ENCODE measurements at places on chromosomes 12 and 14.

DNA sequence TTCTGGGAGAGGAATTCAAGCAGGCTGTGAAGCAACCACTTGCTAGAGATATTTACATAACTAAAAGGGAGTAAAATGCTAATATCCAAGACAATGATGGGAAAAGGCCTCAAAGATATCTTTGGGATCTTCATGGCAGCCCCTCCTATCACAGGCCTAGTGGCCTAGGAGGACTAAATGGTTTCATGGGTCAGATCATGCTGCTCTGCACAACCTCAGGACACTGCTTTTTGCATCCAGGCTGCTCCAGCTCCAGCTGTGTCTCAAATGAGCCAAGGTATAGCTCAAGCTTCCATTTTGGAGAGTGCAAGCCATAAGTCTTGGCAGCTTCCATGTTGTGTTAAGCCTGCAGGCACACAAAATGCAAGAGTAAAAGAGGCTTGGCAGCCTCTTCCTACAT is 195.6 kb upstream of the SSTR1 start:
- no peaks in the 10 kb centered on the region for H3K27me3 ChIP-seq
- no peaks in the 10 kb centered on the region for H3K36me3 ChIP-seq
- no peak for DNase-seq

GRCh38 chr14:70811578-70811977 is 2.3 kb upstream of the MAP3K9 start:
- H3K27me3 ChIP-seq, result no peaks in the 10 kb centered on the region
- H3K36me3 ChIP-seq, result no peaks in the 10 kb centered on the region

GRCh38 chr12:96327889-96328288 is 72.3 kb downstream of the CDK17 start:
- H3K27ac ChIP-seq, result no peak overlapping the region
- H3K36me3 ChIP-seq, result peaks cover 7% of the 10 kb centered on the region
- DNase-seq, result no peak
- peaks cover 47% of the 10 kb centered on the region for H3K4me1 ChIP-seq
- no peak overlapping the region for H3K4me3 ChIP-seq

GRCh38 chr14:84544486-84545131 is 985.3 kb upstream of the FLRT2 start:
- no peaks in the 10 kb centered on the region for H3K27me3 ChIP-seq
- H3K36me3 ChIP-seq, result no peaks in the 10 kb centered on the region
- H3K4me3 ChIP-seq, result no peak overlapping the region

DNA sequence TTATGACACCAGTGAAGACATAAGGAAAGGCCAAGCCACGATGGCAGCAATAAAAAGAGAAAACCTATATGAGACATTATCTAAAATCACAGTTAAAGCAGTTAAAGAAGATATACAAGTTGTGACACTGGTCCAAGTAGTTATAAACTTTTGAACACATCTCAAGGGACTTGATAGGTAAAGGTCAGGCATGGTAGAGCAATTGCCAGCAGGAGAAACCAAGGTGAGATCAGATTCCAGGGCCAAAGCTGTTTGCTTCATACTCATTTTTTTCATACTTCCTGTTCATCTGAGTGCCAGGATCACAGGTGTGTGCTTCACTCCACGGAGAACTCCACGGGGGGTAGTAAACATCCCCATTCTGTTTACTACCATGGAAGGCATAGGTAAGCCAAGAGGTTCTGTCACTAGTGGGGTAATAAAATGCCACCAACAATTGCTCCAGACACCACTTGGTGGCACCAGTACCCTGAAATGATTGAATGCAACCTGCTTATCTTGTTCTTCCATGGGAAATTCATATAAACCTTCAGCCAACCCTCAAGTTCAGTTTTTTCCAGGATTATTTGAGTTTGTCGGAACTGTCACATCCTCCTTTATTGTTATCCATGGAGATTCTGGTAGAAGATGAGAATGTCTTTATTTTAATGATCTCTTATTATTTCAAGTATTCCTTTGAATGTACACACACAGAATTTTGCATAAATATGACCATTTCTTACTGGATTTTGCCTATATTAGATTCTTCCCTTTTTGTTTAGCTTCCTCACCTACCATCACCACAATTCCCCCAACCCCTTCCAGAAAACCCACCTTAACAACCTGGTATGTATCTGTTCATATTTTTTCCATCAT is 59.2 kb upstream of the TSPAN8 start:
- no peaks in the 10 kb centered on the region for H3K36me3 ChIP-seq
- no peaks in the 10 kb centered on the region for H3K4me1 ChIP-seq
- no peak overlapping the region for H3K4me3 ChIP-seq
- H3K27ac ChIP-seq, result no peak overlapping the region
- no peaks in the 10 kb centered on the region for H3K27me3 ChIP-seq
- no peak for DNase-seq

DNA sequence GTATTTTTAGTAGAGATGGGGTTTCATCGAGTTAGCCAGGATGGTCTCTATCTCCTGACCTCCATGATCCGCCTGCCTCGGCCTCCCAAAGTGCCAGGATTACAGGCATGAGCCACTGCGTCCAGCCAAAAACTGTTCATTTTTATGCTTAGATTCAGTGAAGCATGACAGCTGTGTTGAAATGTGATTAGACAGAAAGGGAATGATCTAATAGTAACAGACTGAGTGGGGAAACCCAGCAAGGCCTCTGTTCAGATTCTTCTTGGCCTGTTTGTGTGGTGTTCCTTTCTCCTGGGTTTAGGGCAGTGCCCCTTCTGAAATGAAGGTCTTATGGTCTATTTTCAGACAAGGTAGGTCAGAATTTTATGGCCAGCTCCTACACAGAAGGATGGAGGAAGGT is 11.8 kb upstream of the ABCD4 start:
- no peaks in the 10 kb centered on the region for H3K4me1 ChIP-seq
- H3K27ac ChIP-seq, result no peak overlapping the region
- no peak for DNase-seq
- no peak overlapping the region for H3K4me3 ChIP-seq
- H3K36me3 ChIP-seq, result no peaks in the 10 kb centered on the region

- peak; percentile 60 for DNase-seq
- H3K4me3 ChIP-seq, result no peak overlapping the region
- no peaks in the 10 kb centered on the region for H3K27me3 ChIP-seq
- no peaks in the 10 kb centered on the region for H3K4me1 ChIP-seq
Observed at GRCh38 chr12:54603173-54603814, 14.8 kb upstream of the PPP1R1A start.

DNA sequence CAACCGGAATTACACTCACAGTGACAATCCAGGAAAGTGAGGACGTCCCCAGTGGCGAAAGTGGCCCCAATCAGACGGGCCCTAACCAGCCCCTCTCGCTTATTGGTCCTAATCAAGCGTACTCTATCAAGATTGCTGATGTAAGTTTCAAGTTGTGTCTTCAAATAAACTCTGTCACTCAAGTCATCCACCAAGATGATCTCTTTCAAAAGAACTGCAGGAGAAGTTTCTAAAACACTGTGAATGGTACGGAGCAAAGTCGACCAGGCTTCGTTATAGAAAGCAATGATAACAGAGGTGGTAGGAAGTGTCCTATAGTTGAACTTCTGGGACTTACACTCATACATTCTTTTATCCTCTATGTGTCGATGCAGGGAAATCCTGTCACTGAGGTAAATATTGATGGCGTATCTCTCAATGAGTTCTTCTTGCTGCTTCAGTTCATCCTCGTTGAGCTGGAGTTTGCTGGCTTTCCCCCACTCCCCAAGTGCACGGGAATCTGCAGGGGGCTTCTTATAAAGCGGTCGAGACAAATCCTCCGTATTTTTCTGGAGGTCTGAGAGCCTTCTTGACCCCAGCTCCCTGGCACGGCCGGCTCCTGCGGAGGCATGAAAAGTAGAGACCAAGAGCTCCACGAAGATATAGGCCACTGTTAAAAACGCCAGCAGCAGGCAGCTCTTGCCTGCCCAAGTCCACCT is 604 bp downstream of the GALNT4 start:
- H3K4me3 ChIP-seq, result peak overlapping the region; percentile 72
- peak; percentile 5 for DNase-seq
- no peaks in the 10 kb centered on the region for H3K27me3 ChIP-seq
- H3K27ac ChIP-seq, result peak overlapping the region; percentile 87

DNA sequence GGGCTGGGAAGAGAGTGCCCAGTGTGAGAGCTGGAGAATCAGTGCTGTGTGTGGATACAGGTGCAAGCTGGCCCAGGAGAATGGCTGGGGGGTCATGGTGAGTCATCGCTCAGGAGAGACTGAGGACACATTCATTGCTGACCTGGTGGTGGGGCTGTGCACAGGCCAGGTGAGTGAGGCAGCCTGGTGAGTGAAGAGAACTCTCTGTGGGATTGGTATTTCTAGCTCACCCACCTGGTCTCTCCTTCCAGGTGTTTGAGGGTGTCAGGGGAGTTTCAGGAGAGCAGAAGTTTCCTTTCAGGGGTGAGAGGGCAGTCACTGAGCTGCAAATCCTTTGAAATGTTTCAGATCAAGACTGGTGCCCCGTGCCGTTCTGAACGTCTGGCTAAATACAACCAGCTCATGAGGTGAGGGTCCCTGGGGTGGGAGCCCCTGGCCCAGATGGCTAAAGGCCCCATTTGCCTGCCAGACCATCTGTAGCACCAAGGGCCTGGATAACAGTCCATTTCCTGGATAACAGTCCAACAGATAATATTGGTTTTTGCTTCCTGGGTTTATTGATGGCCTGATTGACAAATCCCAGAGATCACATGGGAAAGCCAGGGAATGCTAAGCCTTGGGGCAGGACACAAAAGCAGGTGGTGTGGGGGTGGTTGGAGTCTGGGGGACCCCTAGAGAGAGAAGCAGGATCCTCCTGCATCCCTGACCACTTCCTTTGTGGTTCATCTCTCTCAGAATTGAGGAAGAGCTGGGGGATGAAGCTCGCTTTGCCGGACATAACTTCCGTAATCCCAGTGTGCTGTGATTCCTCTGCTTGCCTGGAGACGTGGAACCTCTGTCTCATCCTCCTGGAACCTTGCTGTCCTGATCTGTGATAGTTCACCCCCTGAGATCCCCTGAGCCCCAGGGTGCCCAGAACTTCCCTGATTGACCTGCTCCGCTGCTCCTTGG is 5.5 kb upstream of the ATN1 start:
- H3K36me3 ChIP-seq, result peaks cover 9% of the 10 kb centered on the region
- H3K27ac ChIP-seq, result no peak overlapping the region
- no peaks in the 10 kb centered on the region for H3K27me3 ChIP-seq
- H3K4me1 ChIP-seq, result peaks cover 19% of the 10 kb centered on the region
- DNase-seq, result no peak

- no peak overlapping the region for H3K27ac ChIP-seq
- H3K4me1 ChIP-seq, result no peaks in the 10 kb centered on the region
- no peak overlapping the region for H3K4me3 ChIP-seq
- H3K36me3 ChIP-seq, result no peaks in the 10 kb centered on the region
- DNase-seq, result no peak
Observed at GRCh38 chr14:93725993-93726392, 62.3 kb downstream of the PRIMA1 start.

DNA sequence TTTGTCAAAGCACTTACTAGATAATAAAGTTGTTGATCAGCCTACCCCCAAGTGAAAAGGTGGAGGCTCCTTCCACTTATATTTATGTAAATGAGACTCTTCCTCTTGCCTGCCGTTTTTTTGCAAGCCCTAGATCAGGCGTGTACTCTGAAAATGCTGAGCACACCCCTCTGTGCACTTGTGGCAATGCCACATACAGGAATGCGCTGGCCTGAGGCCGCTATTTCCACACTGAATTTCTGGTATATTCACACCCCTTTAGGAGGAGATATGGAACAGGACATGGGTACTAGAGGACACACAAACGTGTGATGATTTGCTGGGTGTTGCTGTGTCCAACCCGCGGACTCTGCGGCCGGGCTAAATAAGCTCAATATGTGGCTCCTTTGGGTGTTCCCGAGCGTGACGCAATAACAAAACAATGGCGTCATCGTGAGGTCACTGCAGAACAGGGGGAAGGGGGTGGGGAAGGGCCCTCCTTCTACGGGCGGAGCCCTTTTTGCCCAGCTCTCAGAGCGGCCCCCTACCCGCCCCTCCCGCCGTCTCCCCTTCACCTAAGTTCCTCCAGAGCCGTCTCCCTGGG is 554 bp upstream of the TSPAN31 start:
- H3K36me3 ChIP-seq, result peaks cover 22% of the 10 kb centered on the region
- peak overlapping the region; percentile 93 for H3K27ac ChIP-seq
- DNase-seq, result no peak
- H3K27me3 ChIP-seq, result no peaks in the 10 kb centered on the region

- no peaks in the 10 kb centered on the region for H3K36me3 ChIP-seq
- no peak overlapping the region for H3K27ac ChIP-seq
- no peaks in the 10 kb centered on the region for H3K27me3 ChIP-seq
- DNase-seq, result no peak
Observed at GRCh38 chr14:57845802-57846531, 19.9 kb downstream of the SLC35F4 start.

GRCh38 chr12:21613931-21614330 is 9.3 kb upstream of the GYS2 start:
- peaks cover 58% of the 10 kb centered on the region for H3K4me1 ChIP-seq
- H3K36me3 ChIP-seq, result no peaks in the 10 kb centered on the region
- H3K27me3 ChIP-seq, result no peaks in the 10 kb centered on the region

GRCh38 chr12:53233671-53234121 is 1.7 kb upstream of the RARG start:
- no peaks in the 10 kb centered on the region for H3K27me3 ChIP-seq
- no peak for DNase-seq
- H3K4me1 ChIP-seq, result peaks cover 84% of the 10 kb centered on the region
- peak overlapping the region; percentile 71 for H3K27ac ChIP-seq
- H3K4me3 ChIP-seq, result peak overlapping the region; percentile 90
- no peaks in the 10 kb centered on the region for H3K36me3 ChIP-seq

- no peak overlapping the region for H3K27ac ChIP-seq
- H3K4me3 ChIP-seq, result no peak overlapping the region
- H3K36me3 ChIP-seq, result no peaks in the 10 kb centered on the region
- no peak for DNase-seq
- no peaks in the 10 kb centered on the region for H3K4me1 ChIP-seq
Observed at GRCh38 chr14:84533181-84533725, 996.7 kb upstream of the FLRT2 start.

GRCh38 chr14:74515891-74516412 is 22.4 kb downstream of the ISCA2 start:
- H3K27ac ChIP-seq, result no peak overlapping the region
- H3K4me1 ChIP-seq, result peaks cover 8% of the 10 kb centered on the region
- H3K27me3 ChIP-seq, result no peaks in the 10 kb centered on the region
- H3K36me3 ChIP-seq, result no peaks in the 10 kb centered on the region
- no peak overlapping the region for H3K4me3 ChIP-seq
- DNase-seq, result no peak

DNA sequence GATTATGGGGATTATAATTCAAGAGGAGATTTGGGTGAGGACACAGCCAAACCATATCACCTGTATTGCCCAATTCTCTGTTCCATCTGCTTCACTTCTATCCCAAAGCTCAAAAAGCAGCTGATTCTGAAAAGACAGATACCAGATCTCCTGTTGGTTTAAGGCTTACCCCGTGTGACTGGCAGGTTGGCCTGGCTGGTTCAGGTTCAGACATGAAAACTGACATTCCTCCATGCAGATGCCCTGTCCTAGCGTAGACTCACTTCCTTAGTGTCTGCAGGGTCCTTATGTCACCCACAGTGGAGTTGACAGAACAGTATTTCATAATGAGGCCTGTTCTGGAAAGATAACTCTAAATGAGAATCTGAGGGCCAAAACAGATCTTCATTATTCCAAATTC is 61.1 kb upstream of the FLRT2 start:
- H3K27ac ChIP-seq, result no peak overlapping the region
- no peak for DNase-seq
- no peak overlapping the region for H3K4me3 ChIP-seq
- H3K27me3 ChIP-seq, result no peaks in the 10 kb centered on the region
- H3K4me1 ChIP-seq, result no peaks in the 10 kb centered on the region

GRCh38 chr14:42429401-42429800 is 822.7 kb downstream of the LRFN5 start:
- no peaks in the 10 kb centered on the region for H3K4me1 ChIP-seq
